HCT116 (cell line): ENCODE measurements at places on chromosomes 16 and 17. TPM values are rescaled to one million over a fixed set of nuclear protein-coding genes. Genes with fewer than 3 reads are reported as not detected.

- DNase-seq: no peak
Observed at GRCh38 chr16:11796227-11797165, 562 bp downstream of the ZC3H7A start.

DNA sequence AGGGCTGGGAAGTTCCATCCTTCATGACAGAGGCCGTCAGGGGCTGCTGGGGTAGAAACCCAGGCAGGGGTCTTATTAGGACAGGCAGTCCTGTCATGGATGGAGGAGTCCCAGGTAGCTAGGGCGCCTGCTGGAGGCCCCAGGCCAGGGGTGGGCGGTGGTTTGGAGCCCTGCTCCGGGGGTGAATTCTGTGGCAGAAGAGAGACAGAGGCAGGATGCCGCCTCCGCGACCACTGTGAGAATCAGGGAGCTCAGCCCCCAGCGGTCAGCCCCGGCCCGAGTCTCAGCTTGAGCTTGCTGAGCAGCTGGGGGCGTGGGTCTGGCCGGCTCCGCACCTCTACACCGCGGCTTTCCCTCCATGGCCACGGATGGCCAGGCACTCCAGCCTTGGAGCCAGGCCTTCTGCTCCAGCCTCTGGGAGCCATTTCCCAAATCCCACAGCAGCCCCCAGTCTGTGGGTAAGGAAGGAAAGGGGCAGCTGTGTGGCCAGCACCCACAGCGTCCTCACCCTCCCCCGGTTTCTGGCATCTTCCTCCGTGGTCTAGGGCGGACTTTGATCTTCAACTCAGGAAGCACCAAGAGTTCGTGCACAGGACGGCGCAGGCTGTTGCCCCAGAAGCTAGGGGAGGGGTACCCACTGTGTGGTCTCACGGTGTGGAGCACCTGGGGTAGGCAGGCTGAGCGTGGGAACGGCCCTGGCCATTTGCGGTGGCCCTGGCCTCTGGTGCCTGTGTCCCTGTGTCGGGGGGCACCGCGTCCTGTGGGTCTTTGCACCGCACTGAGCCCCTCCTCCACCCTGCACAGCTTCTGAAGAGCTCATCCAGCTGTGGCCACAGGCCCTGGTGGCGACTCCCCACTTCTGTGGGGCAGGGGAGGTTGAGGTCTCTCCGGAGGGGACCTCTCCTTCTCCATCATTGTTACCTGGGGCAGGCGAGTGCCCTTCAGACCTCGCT is 14.1 kb downstream of the CD7 start:
- DNase-seq: no peak

DNA sequence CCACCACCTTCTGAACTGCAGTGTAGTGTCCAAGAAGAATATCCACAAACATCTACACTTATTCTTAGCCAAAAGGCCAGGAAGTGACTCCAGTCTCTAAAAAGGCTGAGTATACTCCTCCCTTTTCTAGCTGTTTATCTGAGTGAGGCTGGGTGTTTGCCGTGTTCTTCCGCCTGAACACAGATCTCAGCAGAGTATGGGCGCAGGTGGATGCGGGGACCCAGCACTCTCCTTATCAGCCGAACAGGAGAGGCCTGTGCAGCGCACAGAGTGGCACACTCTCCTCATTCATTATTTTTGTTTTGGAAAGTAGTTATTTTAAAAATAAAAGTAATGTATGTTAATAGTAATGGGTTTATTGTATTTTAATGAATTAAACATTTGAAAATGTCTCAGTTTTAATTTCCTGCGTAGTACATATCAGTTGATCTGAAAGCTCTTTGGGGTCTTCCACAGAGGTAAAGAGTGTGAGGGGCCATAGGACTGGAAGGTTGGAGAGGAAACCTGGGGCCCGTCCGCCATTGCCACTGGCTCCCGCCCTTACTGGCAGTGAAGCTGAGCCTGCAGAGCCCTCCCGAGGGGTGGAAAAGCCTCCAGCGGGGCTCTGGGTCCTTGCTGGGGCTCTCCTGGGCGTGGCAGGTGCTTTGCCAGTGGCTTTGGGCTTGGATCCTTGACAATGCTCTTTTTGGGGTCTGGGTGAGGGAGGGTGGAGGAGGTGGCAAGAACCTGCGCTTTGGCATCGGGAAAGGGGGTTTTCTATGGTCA is 53.8 kb downstream of the PDPK1 start:
- no peak for DNase-seq

- no peak for DNase-seq
Observed at GRCh38 chr16:64974381-64974780, 147.5 kb downstream of the CDH11 start.

The GAN gene
- 22.5 TPM for total RNA-seq

The KRTAP2-2 gene
- 1.2 TPM for total RNA-seq

DNA sequence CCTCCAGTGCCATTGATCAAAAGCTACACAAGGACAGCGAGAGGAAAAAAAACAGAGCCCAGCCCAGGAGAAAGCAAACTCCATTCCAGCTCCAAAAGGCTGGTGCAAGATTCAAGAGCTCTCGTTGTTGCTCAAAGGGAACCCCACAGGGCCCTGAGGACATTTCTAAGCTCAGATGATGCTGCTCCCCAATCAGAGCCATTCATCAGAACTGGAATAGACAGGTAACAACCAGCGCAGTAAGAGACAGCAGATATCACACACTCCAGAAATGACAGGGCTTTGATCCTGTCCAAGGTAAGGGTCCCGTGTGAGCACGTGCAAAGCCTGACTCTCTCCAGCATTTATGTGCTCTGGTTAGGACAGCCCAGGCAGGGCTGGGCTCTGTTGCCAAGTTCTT is 20.1 kb downstream of the PMP22 start:
- DNase-seq: no peak

- no peak for DNase-seq
Observed at GRCh38 chr16:630249-630814, 453 bp upstream of the WFIKKN1 start.

- no peak for DNase-seq
Observed at GRCh38 chr17:40454613-40454995, 11.4 kb downstream of the IGFBP4 start.

DNA sequence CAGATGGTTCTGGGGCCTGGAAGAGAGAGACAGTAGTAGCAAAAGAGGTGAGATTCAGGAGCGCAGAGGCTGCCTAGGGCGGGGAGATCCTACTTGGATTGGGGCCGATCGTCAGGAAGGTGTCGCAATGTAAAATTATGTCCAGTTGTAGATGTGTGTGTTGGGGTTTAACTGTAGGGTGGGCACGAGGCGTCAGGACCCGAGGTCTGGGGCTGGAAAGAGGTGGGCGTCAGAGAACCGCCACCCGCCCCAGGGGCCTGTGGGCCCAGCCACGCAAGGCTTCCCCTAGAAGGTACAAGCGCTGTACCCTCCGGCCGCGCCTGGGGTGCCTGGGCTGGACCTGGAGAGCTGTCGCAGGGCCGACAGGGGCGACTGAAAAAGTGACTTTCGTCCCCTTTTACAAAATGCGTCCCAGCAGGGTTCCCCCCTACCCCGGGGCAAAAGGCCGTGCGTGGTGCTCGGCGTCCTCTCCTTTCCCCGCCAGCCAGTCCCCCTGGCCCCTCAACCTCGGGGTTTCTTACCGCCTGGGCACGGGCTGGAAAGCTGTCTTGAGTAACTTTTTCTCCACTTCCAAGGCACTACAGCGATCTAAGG is 2.8 kb downstream of the IRX3 start:
- DNase-seq: no peak

GRCh38 chr16:8594149-8594666 is 3.9 kb upstream of the TMEM114 start:
- DNase-seq: no peak

- DNase-seq: no peak
Observed at GRCh38 chr16:55052741-55053415, 122.2 kb downstream of the IRX5 start.

GRCh38 chr16:47634727-47635126 is 173.6 kb downstream of the PHKB start:
- no peak for DNase-seq

DNA sequence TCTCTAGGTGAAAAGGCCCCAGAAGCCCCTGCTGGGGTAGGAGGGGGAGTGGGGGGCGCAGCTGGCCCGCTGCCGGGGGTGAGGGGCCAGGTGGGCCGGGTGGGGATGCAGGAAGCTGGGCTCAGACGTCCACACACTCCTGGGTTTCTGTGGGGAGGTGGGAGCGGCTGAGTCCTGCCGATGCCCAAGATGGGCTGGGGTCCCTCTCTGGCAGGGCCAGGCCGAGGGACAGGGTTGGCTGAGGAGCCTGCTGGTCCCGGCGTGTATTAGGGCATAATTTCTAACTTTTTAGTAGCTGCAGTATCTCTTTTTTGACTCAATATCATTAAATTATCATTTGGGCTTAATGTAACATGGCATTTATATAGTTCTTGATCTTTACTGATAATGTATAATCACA is 121.4 kb upstream of the CORO6 start:
- no peak for DNase-seq

DNA sequence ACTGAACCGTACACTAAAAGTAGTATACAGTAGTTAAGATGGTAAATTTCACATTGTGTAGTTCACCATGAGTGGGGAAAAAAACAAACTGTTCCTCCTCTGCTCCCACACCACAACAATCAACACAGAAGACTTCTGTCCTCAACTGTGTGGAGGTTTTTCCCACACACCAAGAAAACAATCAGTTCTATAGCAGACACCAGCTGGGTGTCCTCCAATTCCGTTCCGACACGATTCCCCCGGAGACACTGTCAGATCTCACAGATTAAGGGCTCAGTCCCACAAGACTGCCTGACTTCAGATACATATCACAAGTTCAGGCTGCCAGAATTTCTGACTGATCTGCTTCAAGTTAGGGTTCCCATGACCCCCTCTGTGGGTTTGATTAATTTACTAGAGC is 31.8 kb downstream of the BBS2 start:
- no peak for DNase-seq

GRCh38 chr17:44916781-44917241 is 1.5 kb upstream of the GFAP start:
- no peak for DNase-seq

DNA sequence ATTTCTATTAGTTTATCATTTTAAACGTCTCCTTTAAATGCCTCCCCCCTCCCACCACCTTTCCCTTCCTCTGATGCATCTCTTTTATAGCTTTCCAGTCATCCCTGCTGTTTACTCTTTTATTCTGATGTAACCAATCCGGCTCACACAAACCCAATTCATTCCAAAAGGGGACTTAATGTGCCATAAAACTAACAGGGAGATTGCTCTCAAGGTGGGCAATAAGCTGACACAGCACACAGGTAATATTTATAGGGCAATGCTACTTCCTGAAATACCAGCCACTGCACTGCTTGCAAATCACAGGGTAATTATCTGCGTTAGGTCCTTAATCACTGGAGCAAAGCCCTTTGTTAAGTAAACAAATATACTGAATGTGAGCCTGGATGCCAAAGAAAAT is 23.3 kb upstream of the CA10 start:
- no peak for DNase-seq

DNA sequence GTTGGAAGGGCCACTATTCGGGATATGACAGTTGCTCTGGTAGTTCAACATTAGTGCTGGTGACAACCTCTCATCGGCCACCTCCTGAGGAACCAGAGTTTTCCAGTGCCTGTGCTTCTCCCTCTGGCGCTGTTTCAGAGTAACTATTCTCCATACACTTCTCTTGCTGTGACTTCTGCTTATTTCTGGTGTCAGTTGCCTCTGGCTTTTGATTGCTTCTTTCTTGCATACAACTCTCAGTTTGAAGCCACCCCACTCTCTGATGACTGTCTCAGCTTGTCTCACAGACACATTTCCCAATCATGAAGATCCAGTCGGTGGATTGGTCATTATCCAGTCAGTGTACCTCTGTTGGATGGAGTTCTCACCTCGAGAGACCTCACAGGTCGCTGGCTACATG is 3.4 kb upstream of the TM4SF5 start:
- no peak for DNase-seq

DNA sequence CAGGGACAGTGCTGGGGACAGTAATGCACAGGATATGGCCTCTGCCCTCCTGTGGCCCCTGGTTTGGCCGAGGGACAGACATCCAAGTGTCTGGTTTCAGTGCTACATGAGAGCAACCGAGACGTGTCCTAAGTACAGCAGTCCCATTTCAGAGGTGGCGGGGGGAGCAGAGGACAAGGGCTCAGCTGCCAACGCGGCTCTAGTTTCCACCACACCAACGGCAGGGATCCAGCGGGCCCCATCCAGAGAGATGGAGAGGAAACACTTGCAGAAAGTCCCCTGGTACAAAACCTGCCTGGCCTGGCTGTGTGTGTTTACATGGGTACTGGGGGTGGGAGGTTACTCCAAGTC is 125.8 kb upstream of the SMURF2 start:
- no peak for DNase-seq

GRCh38 chr16:30369938-30370455 is 297 bp downstream of the TBC1D10B start:
- DNase-seq: no peak

The CD300H gene
- not detected for total RNA-seq

The SLFN13 gene
- 0.10 TPM for total RNA-seq

DNA sequence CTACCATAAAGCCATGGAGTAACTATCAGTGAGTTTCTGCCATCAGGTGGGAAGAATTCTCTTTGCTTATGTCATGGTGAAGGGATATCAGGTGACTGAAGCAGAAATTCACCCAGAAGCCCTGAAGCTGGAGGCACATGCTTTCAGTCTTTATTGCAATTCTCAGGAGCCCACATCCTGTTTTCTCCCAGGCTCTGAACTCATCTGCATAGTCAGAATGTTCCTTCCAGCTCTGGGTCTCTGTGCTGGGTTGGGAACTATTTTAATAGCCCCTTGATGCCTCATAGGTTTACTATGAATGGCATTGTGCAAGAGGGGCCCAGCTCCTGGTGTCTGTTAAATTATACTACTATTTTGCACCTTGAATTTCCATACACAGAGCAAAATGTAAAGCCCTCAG is 198.4 kb upstream of the SOX9 start:
- DNase-seq: no peak

DNA sequence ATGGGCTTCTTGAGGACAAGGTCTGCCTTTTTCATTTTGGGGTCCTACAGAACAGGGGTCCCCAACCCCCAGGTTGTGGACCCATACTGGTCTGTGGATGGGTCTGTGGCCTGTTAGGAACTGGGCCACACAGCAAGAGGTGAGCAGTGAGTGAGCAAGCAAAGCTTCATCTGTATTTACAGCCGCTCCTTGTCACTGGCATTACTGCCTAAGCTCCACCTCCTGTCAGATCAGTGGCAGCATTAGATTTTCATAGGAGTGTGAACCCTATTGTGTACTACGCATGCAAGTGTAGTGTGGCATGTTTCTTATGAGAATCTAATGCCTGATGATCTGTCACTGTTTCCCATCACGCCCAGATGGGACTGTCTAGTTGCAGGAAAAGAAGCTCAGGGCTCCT is 33.9 kb downstream of the ERN1 start:
- no peak for DNase-seq

The MARVELD3 gene
- total RNA-seq: 20.9 TPM

- DNase-seq: no peak
Observed at GRCh38 chr17:9897372-9897968, 7.6 kb downstream of the RCVRN start.

The ADAD2 gene
- not detected for total RNA-seq

The KRT25 gene
- total RNA-seq: not detected

DNA sequence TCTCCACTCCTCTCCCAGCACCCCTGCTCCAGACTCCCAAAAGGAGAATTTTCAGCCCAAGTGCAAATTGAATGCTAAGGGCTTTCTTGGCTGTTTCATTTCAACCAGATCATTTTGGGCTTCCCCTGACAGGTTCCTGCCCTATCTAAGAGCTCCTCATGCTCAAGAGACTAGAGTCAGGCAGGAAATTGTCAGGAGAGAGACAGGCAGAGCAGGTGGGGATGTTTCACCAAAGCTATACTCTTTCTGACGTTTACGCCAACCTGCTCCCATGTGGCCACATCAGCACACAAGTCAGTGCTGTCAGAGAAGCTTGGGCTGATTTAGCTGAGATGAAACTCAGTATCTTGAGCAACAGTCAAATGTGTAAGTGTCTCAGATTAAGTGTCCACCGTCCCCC is 31.4 kb downstream of the HIC1 start:
- no peak for DNase-seq
